ENCODE measurements at places on chromosomes 11 and 22.
A peak's percentile ranks its signal among the peaks of the same experiment; 100 is the strongest.

DNA sequence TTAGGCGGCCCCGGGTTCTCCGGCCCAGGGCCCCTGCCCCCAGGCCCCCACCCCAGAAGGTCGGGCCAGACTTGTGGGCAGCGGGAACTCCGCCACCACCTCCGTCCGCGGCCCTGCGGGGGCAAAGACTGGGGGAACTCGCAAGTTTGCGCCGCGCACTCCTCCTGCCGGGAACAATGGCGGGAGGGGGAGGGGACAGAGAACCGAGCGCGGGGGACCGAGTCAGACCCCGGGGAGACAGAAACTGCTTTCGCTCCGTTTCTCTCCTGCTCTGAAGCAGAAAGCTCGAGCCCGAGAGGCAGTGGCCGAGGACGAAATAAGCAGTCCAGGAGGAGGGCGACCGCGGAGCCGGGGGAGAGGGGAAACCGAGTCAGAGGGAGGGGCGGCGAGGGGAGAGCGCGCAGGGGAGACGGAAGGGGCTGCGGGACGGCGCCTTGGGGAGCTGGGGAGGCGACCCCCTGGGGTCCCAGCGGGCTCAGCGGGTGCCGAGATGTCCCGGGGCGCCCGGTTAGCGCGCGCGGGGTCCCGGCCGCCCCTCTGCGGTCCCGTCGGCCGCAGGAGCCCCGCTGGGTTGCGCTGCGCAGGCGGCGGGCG is 555 bp downstream of the TP53I11 start:
- DNase-seq: no peak

GRCh38 chr11:8263109-8263768 is 439 bp downstream of the LMO1 start:
- no peak for DNase-seq

DNA sequence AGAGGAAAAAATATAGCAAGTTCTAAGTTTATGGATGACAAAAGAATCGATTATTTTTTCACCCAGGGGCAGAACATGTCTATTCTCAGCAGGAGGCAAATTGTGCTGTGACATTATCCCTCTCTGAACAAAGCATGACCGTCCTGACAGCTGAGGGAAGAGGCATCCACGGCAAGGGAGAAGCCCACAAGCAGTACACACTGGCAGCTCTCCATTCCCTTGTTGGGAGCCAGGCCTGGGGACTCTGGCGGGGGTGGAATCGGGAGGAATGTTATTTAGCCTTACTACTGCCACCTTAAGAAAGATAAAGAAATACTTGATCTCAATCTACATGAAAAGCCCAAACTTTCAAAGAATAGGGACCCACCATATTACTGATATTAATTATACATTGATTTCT is 3.4 kb downstream of the KIRREL3 start:
- no peak for DNase-seq

DNA sequence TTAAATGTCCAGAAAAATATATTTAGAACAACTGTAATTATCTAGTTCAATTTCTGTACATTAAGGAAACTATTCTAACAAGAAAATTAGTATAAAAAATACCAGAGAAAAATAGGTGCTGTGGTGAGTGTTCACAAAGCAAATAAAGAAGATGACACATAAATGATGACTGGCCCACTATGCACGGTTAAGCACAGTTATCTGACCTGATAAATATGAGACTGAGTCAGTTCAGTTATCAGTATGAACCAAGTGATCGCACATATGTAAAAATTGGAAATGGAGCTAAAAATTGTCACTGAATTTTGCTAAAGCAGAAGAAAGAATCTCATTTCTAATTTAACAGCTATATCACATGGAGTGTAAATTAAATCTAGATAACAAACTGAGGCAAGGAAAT is 18.8 kb upstream of the MAML2 start:
- no peak for DNase-seq

- DNase-seq: no peak
These were observed 28.6 kb upstream of the POU2AF1 start for GRCh38 chr11:111407652-111408051.

DNA sequence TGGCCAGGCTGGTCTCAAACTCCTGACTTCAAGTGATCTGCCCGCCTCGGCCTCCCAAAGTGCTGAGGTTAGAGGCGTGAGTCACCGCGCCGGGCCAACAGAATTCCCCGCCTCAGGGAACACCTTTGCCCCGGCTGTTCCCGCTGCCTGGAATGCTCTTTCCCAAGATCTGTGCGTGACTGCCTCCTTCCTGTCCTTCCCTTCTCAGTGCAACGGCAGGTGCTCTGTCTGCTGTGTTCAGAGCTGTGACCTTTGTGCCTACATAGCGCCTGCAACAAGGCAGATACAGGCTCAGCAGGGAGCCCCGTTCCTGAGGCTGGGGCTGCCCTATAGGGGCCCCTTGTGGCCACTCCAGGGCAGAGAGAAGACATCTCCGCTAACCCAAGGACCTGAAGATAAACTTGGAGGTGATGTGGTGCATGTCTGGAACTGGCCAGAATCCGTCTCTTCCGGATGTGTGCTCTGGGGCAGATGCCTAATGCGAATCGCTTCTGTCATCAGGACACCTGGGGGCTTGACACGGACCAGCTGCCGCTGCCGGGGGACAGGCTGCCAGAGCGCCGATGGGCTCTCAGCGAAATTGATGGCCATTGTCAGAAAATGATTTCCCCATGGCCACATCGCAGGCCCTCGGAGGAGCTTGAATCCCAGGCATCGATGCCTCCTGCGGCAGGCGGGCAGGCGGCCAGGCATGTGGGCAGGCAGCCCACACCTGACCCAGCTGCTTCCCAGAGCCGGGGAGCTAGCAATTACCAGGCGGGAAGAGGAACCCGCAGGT is 43.5 kb upstream of the TCF20 start:
- DNase-seq: no peak

DNA sequence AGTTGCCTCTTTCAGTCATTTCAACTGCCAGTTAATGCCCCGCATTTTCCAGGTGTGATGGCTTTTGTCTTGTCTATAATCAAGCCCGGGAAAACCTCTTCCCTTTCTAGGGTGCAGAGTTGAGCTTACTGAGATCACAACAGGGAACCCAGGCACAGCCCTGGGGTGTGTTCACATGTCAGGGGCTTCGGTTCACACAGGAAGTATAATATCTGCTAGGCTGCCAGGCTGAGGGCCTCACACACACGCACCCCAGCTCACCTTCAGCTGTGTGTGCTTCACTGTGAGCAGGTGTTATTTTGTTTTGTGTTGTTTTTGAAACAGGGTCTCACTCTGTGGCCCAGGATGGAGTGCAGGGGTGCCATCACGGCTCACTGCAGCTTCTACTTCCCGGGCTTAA is 9.7 kb upstream of the SOX10 start:
- no peak for DNase-seq

DNA sequence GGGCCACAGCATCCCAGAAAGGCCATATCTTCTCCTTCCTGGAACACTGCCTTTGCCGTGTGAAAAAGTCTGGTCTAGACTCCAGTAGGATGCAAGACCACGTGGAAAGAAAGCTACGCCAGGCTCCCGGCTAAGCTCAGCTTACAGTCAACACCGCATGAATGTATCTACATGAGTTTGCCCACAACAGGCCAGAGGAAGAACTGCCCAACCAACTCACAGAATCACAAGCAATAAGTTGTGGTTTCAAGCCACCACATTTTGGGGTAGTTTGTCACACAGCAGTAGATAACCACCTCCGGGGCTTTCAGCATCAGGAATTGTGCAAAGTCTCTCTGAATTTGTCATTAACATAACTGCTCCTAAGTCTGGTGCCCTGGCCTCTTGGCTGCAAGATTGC is 27.3 kb downstream of the HSPA8 start:
- no peak for DNase-seq

GRCh38 chr11:44799012-44799411 is 72.2 kb downstream of the TSPAN18 start:
- no peak for DNase-seq

DNA sequence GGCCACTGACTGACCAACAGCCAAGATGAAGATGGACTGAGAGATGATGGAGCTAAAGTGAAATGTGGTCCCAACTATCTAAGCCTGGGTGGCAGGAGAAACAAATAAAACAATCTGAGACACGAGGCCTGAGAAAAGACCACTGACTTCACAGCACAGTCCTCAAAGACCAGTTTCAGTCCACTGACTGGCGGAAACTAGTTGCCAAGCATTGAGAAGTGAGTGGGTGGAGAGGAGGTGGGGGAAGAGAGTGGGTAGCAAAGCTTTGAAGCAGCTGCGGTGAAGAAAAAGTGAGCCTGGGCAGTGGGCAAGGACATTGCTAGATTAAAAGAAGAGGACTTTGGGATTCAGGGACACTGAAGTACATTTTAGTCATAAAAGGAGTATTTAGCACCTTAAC is 1.9 kb downstream of the MS4A1 start:
- no peak for DNase-seq

DNA sequence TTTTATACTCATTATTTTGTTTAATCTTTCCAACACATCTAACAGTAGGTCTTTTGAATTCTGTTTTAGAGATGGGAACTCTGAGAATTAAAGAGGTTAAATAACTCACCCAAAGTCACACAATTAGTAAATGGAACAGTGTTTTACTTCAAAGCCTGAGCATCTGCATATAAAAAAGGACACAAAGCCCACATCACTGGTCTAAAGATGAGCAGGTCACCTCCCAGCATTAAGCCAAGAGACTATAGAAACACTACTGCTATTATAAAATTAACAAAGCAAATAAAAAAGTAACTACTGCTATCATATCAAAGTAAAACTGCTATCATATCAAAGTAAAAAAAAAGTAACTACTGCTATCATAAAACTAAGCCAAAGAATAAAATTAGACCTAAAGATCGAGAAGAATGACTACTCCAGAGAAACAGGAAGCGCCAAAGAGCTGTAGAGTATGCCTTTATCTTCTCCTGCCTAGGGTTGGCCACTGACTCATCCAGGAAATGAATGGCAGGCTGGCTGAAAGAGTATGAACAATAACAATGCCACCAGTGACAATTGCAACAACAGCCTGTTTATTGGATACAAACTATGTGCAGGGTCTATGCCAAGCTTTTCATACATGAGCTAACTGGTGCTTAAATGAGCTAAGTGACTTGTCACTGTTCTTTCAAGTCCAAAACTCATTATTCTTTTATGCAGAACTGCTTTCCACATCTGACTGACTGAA is 1153.0 kb upstream of the TENM4 start:
- DNase-seq: no peak

- no peak for DNase-seq
These were observed 83.8 kb upstream of the FIBIN start for GRCh38 chr11:26909991-26910591.

DNA sequence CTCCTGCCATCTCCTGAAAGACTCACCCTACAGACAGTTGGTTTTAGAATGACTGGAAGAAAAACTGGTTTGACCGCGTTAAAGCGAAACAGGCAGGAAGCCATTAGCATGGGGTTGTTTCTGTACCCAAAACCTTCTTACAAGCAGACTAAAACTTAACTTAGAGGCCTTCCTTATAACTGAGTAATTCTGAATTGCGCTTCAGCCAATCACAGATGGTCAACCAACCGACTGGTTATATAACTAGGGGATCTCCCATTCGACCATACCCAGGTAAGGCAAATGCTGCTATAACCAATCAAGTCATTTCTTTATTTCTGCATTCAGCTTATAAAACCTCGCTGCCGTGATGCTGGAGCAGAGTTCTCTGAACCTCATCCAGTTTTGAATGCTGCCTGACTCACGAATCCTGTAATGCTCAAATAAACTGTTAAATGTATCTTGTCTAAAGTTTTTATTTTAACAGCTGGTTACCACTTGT is 87.8 kb upstream of the DRD2 start:
- DNase-seq: no peak

DNA sequence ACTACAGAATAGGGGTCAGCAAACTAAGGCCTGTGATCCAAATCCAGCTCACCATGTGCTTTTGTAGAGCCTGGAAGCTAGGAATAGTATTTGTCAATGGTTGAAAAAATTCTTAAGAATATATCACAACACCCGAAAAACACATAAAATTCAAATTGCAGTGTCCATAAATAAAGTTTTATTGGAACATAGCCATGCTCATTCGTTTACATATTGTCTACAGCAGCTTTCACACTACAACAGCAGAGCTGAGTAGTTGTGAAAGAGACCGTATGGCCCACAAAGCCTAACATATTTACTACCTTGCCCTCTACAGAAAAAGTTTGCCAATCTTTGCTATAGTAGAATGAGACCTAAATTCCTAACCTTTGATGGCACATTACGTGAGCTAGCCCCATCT is 125.7 kb downstream of the CADM1 start:
- no peak for DNase-seq

- DNase-seq: no peak
These were observed 37.7 kb upstream of the CREB3L1 start for GRCh38 chr11:46239801-46240061.

GRCh38 chr11:32421992-32422391 is 13.3 kb downstream of the WT1 start:
- DNase-seq: no peak

- DNase-seq: no peak
These were observed 6.9 kb downstream of the SMPD1 start for GRCh38 chr11:6397156-6397555.

- no peak for DNase-seq
These were observed 802 bp downstream of the ATG2A start for GRCh38 chr11:64916040-64916774.

GRCh38 chr11:8355416-8355742 is 91.7 kb upstream of the LMO1 start:
- no peak for DNase-seq

GRCh38 chr11:96337541-96338431 is 5.2 kb downstream of the MAML2 start:
- DNase-seq: no peak

DNA sequence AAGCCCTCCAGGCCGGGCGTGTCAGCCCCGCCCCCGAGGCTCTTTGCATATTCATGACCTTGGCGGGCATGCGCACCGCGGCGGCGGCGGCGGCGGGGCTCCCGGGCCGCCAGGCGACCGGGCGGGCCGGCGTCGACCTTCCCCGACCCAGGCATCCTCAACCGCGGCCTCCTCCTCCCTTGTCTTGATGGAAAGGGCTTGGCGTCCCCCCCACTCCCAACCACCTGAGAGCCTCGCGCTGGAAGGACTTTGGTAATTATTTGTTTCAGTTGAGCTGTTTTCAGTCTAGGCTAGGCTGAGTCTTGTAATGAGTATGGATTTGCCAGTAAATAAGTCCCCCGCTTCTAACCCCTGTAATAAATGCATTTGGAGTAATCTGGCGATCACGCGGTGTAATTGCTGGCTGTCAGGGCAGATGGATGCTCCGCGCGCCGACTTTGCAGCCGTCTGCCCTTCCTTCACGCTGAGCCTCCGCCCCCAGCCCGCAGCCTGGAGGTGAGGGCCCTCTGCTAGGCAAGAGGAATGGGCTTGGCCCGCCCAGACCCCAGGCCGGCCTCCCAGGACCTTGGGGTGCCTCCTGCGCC is 25.2 kb downstream of the FLRT1 start:
- DNase-seq: peak; percentile 39

GRCh38 chr11:113022262-113022661 is 61.0 kb downstream of the NCAM1 start:
- DNase-seq: no peak
